Non-pigmented ciliary epithelial cell (primary cell): ENCODE measurements at places on chromosomes 13 and 19.

GRCh38 chr19:55544776-55545439 is 435 bp downstream of the SBK3 start:
- DNase-seq: no peak

DNA sequence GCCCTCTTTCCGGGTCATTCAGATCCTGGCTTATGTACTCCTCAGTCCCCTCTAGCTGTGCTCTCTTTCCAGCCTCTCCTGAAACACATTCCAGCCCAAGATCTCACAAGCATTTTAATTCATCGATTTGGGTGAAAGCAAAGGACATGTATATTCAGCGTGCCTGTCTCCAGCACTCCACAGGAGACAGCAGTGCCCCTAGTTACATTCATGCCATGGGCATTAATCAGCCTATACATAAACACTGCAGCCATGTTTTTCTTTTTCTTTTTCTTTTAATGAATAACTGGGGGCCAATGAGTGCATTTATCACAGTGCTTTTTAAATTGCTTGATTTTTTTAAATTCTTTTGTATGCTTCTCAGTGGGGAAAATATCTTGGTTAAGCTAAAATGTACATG is 199.1 kb downstream of the DCT start:
- peak; percentile 18 for DNase-seq

DNA sequence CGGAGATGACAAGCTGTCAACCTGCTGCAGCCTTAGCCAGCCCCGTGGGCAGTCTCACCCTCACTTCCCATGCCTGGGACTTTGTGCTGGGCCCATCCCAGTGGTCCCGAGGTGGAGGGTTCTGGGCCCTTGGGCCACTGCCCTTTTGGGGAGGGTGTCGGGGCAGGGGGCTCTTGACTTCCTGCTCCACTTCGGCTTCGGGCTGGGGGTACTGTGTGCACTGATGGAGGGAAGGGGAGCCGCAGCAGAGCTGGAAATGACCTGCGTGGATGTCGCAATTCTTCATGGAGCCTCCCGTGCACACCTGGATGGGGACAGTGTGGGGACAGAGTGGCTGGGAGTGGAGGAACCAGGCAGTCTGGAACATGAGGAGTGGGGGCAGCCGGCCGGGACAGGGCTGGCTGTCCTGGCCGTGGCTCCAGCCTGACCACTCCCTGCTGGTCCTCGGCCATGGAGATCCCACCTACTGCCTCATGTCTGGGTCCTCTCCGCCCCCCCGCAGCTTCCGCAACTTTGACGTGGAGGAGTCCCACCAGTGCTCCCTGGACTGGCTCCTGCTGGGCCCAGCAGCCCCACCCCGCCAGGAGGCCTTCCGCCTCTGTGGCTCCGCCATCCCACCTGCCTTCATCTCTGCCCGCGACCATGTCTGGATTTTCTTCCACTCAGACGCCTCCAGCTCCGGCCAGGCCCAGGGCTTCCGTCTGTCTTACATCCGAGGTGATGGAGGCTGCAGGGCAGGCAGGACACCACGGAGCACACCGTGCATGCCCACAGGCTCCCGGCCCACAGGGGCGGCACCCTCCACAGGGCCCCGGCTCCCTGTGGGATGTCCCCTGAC is 10.2 kb downstream of the LRP3 start:
- no peak for DNase-seq

DNA sequence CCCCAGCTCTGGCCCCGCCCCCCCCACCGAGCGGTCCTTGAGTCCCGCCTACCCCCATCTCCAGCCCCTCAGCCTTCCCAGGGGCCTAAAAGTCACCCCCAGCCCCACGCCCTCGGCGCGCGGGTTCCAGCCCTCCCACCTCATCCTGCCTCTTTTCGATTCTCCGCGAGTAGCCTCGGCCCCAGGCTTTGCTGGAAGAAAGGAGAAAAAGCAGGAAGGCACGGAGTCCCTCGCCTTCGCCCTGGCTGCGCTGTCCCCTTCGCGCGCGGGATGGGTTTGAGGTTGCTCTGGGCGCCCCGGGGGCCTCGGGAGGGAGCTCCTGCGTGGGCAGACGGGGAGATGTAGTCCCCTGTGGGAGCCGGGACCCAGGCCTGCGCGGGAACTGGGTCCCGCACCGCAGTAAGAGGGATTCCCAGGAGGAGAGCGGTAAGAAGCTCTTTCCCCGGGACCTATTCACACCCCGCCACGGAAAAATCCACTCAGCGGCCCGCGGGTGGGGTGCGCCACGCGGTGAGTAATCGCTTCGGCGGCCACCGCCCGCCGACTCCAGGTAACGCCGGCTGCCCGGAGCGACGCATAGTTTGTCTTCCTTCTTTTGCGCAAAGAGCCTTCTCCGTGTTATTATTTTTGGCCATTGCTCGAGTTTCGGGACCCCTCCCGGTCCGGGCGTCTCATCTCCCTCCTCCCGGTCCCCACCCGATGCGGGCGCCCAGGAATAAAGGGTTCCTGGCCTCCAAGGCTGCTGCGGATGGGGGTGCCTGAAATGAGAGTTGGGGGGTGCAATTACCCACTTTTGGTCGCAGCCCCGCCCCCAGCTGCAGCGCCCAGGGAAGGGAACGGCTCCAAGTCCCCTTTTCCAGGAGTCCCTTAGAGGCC is 865 bp upstream of the CRLF1 start:
- no peak for DNase-seq

- no peak for DNase-seq
These were observed 282.5 kb downstream of the SUCLA2 start for GRCh38 chr13:47718556-47718955.

DNA sequence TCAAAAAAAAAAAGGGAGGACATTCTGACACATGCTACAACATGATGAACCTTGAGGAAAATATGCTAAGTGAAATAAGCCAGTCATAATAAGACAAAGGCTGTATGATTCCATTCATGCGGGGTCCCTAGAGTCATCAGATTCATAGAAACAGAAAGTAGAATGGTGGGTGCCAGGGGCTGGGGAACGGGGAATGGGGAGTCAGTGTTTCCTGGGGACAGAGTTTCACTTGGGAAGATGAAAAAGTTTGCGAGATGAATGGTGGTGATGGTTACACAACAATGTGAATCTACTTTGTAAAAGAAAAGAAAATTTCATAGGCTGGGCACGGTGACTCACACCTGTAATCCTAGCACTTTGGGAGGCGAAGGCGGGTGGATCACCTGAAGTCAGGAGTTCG is 6.1 kb upstream of the CLEC4G start:
- DNase-seq: no peak

GRCh38 chr13:106678646-106679418 is 110.9 kb upstream of the ARGLU1 start:
- no peak for DNase-seq

GRCh38 chr19:11125994-11126685 is 29.4 kb downstream of the SPC24 start:
- DNase-seq: no peak

GRCh38 chr19:50658441-50659317 is 9.4 kb downstream of the C19orf81 start:
- DNase-seq: no peak

GRCh38 chr13:99352351-99353245 is 45.4 kb upstream of the GPR183 start:
- no peak for DNase-seq

- no peak for DNase-seq
These were observed 15.1 kb downstream of the LILRA5 start for GRCh38 chr19:54297759-54298305.

DNA sequence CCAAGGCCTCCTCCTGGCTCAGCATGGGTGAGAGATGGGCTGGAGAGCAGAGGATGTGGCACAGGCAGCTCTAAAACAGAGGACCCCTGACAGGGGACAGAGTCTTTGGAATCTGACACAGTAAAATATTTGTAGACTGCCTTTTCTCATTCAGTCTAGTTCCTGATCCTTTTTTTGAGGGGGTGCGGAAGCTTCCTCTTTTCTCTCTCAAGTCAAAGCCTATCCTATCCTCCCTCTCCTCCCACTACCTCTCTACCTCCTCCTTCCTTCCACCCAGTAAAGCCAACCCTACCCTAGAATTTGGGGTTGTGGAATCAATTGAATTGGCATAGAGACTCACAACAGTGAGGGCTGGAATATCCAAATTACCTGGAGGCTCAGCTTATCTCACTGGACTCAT is 82.0 kb downstream of the TEX26 start:
- no peak for DNase-seq

- no peak for DNase-seq
These were observed 42.3 kb downstream of the ENOX1 start for GRCh38 chr13:43744261-43745031.

GRCh38 chr13:49569993-49570689 is 15.2 kb downstream of the RCBTB1 start:
- DNase-seq: no peak

GRCh38 chr19:39692822-39693221 is 11.5 kb upstream of the LGALS14 start:
- no peak for DNase-seq

DNA sequence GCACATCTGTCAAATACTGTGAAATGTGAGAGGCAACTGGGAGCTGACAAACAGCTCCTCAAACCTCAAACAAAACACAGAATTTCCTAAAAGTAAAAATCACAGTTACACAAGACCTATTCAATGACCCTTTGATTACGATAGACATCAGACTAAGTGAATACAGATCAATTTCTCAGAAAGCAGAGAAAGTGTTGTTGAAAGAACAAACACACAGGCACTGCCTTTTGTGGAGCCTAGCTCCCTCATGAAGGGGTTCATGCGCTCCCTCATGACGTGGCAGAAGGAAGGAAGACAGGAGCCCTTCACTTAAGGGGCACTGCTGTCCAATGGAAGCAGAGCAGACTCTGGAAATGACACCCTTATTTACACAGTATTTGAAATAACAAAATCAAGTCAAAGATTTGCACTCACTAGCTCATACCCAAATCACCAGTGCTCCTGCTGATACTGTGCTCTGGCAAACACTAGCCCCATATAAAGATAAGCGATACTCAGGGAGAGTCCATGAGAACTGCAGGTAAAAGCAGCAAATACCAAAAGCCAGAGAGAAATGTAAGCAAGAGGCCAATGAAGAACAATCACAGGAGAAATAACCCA is 144.9 kb downstream of the KLF12 start:
- no peak for DNase-seq

DNA sequence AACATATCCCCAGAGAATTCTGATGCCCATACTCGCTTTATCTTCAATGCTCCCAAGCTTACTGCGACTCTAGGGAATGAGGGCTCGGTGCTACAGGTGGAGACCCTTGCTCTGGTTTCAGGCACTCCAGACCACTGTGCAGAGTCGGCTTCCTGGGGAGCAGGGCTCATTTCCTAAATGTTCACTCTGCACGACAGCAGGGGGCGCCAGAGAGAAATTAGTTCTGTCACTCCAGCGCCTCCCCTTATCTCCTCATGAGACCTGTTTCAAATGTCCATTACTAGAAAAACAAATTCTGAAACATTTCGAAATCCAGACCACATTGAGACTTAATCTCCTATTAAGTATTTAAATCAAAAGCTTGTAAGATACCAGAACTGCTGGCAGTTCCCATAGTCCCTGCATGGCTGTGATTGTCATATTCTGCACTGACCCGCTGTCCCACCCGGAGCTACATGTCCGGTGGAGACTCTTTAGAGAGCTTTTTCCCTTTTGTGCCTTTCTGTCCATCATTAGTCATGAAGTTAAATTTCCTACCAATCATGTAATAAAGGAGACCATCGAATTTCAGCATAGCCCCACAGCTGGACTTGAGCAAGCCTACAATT is 22.4 kb downstream of the EPSTI1 start:
- no peak for DNase-seq

GRCh38 chr19:58058467-58058866 is 615 bp upstream of the ZNF135 start:
- DNase-seq: no peak

DNA sequence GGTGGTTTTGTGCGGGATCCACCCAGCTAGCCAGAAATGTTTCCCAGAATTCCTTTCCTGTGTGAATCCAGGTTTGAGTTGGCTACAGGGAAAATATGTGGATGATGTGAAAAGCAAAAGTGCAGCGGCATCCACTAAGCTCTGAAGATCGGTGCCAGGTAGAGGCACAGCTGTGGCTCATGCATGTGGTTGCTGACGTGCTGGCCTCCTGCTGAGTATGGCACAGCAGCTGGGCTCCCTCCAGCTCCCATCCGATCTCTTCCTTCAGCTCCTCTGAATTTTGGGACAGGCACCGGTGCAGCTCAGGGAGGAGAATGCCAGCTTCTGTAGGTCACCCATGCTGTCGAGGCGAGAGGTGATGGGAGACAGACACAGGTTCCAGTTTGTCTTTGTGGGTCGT is 84.0 kb upstream of the GSX1 start:
- DNase-seq: no peak

DNA sequence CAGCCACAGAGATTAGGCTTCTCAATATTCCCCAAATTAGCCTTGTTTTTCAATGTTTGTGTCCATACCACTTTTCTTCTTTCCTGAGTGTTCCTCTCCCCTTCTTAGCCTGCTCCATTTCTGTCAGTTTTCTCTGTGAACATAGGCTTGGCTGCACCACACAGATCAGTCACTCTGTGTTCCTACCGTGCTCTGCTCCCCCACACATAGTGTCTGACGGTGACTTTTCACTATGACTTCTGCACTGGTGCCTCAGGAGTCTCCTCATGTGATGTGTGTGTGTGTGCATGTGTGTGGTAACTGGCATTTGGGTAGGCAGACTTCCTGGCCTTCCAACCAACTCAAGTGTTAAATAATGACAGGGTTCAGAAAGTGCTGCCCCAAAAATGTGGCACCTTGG is 47.9 kb upstream of the MYCBP2 start:
- DNase-seq: no peak

DNA sequence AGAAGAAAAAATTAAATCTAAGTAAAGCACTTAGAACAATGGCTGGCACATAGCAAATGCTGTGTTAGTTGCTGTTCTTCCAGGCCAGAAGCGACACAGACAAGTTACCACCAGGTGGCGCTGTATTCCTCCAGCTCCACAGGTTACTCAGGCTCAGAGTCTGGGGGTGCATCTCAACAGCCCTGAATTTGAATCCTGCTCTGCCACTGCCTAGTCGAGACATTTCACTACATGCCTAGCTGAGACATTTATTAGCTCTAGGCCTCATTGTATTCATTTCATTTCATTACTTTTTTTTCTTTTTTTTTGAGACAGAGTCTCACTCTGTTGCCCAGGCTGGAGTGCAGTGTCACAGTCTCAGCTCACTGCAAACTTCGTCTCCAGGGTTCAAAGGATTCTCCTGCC is 16.4 kb upstream of the CYP2B6 start:
- peak; percentile 35 for DNase-seq

GRCh38 chr13:46587807-46588418 is 34.9 kb downstream of the LRCH1 start:
- DNase-seq: no peak

- DNase-seq: no peak
These were observed 120.6 kb downstream of the IRS2 start for GRCh38 chr13:109665781-109666249.

- no peak for DNase-seq
These were observed 6.8 kb downstream of the ELL start for GRCh38 chr19:18514800-18515682.
